Choroid plexus epithelial cell (primary cell): ENCODE measurements at places on chromosomes 7 and 10.
A peak's percentile ranks its signal among the peaks of the same experiment; 100 is the strongest.

DNA sequence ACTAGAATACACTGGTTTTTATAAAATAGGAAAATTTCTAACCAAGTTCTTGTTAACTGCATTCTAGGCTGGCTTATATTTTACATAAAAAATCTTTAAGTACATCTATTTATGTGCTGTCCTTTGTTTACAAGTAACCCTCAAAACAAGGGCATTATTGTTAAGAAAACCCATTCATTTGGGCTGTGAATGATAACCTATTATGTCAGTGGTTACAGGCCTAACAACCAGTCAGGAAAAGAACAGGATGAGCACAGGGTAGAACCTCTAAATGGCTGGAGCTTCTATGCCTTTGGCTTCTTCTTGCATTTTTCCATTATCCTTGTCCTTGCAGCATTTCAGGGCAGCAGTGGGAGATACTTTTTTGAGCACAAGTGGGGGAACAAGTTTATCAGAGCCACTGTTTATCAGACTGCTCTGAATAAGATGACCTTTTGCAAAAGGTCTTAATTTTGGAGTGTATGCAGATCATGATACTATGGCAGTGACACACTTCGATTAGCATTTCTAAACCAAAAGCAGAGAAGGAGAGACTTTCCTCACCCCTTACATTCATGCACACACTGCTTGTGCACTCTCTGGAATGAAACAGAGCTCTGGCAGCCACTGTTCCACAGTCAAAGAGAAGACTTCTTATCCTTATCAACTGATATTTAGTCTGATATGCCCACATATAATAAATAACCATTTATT is 10.9 kb downstream of the GPR37 start:
- no peak for DNase-seq

- no peak for DNase-seq
These were observed 91.2 kb downstream of the CYP51A1 start for GRCh38 chr7:92043098-92043497.

DNA sequence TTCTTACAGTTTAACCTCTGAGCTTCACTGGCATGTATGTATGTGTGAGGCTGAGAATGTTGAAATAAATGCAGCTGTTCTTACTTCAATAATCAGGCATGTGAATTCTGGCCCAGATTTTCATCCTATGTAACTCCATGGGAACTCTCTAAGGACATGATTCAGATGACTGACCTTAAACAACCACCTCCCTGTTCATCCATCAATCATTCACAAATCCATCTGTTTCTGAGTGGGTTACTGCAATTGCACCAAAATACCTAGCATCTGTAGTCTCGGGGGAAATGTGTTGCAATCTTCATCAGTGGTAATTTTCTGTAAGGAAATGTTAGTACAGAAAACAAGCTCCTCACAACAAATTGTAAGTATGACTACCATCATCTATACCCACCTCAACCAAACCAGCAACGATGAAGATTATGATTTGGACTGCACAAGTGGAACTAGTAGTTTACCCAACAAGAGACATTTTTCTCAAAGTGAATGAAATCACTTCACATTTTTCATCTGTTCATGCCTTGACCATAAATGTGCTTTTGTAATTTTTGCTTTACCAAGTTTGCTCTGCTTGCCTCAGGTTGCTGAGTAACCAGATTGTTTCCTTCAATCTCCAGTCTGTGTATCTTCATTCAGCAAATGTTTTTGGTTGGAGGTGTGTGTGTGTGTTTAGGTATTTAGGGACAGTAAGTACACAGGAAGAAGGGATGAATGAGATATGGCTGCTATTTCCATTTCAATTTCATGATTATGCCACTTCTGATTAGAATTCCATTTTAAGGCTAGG is 65.7 kb upstream of the FZD8 start:
- DNase-seq: peak; percentile 10

GRCh38 chr7:74233655-74234285 is 20.4 kb downstream of the RFC2 start:
- DNase-seq: peak; percentile 51

DNA sequence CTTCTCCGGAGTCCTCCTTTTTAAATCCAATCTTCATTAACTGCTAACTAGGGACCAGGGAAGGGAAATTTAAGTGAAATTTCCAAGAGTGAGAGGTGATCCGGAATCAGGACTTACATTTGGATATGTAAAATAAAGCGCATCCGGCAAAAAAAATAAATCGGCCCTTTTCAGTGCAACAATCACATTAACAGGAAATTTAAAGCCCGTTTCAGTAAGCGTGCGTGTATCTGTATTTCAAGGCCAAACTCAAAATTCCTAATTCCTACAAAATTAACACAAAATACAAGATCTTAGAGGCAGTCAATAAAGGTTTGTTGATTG is 771 bp downstream of the DNAJC9 start:
- peak; percentile 23 for DNase-seq

GRCh38 chr10:43928425-43928968 is 279.8 kb upstream of the ZNF32 start:
- no peak for DNase-seq

DNA sequence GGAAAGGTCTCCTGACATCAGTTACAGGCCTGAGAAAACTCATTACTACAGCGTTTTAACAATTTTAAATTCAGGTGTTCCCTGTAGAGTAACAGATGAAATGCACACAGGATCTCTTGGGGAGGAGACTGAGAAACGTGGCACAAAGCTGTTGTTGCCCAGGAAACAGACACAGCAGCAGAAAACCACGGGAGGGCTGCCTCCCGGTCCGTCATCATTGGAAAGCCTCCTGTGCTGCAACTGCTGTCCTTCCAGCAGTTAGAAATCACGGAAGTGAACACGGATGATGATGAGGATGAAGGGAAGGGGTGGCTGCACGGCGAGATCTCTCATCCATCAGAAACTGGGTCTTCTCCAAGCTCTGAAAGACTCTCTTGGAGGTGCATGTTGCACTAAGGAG is 94.6 kb upstream of the RNF32 start:
- DNase-seq: peak; percentile 6

GRCh38 chr7:49773936-49774458 is 559 bp downstream of the VWC2 start:
- DNase-seq: no peak

GRCh38 chr10:81876253-81877077 is 1.5 kb downstream of the NRG3 start:
- no peak for DNase-seq

GRCh38 chr7:150846291-150847115 is 5.8 kb upstream of the AOC1 start:
- DNase-seq: no peak
